Brain (organoid and tissue), 16 donors: ENCODE measurements at places on chromosomes 13 and 19.

- peak; percentile 40 for DNase-seq
Measured at GRCh38 chr13:50080911-50081678, 65.9 kb downstream of the KCNRG start.

- no peak for DNase-seq
Measured at GRCh38 chr13:99191900-99192399, 8.7 kb upstream of the UBAC2 start.

DNA sequence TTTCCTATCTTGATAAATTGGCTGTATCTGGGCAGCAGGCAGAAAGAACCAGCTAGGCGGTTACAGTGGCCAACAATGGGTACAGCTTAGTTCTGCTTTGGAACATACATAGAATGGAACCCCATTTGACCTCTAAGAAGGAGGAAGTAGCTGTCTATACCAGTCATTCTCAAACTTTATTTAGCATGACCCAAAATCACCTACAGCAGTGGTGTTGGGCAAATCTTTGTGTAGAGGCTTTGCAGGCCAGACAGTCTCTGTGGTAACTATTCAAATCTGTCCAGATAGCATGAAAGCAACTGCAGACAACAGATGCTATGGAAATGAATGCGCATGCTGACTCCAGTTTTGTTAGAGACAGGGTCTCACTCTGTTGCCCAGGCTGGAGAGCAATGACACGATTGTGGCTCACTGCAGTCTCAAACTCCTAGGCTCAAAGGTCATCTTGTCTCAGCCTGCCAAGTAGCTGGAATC is 12.0 kb upstream of the KCNC3 start:
- DNase-seq: no peak

- peak; percentile 17 for DNase-seq
Measured at GRCh38 chr13:97976610-97977521, 23.4 kb downstream of the IPO5 start.

DNA sequence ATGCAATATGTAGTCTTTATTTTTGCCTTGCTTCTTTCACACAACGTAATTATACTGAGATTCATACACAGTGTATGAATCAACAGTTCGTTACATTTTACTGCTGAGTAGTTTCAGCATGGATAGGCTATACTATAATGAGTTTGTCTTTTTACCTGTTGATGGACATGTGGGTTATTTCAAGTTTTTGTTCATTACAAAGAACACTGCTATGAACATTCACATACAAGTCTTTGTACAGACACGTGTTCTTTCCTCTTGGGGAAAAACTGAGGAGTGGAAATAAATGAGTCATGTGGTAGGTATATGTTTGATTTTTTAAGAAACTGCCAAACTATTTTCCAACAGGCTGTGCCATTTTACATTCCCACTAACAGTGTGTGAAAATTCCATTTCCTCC is 35.1 kb downstream of the ENOX1 start:
- DNase-seq: no peak

DNA sequence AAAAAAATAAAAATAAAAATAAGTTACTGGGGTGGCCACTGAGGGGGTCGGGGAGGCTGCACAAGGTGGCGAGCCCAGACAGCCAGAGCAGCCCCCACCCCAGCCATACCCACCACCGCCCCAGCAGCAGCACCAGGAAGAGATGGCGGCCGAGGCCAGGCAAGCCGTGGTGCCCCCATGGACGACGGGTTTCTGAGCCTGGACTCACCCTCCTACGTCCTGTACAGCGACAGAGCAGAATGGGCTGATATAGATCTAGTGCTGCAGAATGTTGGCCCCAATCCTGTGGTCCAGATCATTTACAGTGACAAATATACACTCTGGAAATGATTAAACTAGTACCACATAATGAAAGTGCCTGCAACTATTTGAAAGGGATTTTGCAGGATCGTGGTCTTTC is 71.6 kb upstream of the ZDHHC20 start:
- DNase-seq: no peak

DNA sequence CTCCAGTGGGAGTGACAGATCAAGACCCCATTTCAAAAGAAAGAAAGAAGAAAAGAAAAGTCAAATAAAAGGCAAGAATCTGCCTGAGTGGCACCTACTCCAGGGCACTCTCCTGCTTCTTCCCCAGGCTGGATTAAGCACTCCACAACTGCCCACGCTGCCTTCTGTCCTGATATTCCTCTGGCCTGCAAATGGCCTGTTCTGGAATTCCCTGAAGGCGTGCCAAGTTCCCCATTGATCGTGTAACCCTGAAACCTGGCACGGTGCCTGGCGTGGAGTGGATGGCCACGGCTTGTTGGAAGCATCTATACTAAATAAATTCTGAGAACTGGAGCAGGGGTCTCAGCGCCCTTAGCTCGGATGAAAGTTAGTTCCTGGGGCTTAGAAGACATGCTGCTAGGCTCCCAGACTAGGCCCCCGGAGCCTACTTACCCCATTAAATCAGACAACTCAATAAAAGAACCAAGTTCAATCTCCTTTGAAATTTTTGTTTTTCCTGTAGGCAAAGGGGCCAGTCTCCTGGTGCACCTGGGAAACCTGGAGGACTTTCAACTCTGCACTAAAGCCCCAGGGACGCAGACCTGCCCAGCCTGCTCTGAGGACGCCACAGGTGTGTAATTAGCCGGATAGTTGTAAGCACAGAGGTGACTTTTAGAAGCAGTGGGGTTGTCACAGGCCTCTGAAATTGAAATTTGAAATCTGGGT is 21.9 kb downstream of the ANKRD27 start:
- DNase-seq: peak; percentile 40

GRCh38 chr19:39099341-39099740 is 15.2 kb downstream of the ACP7 start:
- no peak for DNase-seq

- DNase-seq: peak; percentile 96
Measured at GRCh38 chr19:43826787-43827754, at the start of gene ZNF283. Gene ZNF283 (plus strand): TSS chr19:43827321. CDS start chr19:43833505, 6,184 bp downstream.

GRCh38 chr13:50894504-50894903 is 15.1 kb upstream of the RNASEH2B start:
- DNase-seq: no peak

GRCh38 chr13:40186626-40187323 is 479.7 kb downstream of the FOXO1 start:
- DNase-seq: no peak

- DNase-seq: peak; percentile 10
Measured at GRCh38 chr13:54750521-54750920, 1721.9 kb downstream of the OLFM4 start.

DNA sequence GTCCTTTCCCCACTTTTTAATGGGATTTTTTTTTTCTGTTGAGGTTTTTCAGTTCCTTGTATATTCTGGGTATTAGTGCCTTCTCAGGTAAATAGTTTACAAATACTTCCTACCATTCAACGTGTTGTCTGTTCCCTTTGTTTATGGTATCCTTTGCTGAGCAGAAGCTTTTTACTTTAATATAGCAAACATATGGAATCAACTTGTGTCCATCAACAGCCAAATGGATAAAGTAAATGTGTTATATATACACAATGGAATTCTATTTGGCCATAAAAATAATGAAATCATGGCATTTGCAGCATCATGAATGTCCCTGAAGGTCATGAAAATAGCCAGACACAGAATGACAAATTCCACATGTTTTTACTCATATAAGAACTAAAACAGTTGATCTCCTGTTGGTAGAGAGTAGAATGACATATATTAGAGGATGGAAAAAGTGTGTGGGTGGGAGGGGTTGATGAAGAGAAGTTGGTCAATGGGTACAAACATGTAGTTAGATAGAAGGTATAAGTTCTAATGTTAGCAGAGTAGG is 500.8 kb downstream of the SLITRK6 start:
- DNase-seq: no peak

DNA sequence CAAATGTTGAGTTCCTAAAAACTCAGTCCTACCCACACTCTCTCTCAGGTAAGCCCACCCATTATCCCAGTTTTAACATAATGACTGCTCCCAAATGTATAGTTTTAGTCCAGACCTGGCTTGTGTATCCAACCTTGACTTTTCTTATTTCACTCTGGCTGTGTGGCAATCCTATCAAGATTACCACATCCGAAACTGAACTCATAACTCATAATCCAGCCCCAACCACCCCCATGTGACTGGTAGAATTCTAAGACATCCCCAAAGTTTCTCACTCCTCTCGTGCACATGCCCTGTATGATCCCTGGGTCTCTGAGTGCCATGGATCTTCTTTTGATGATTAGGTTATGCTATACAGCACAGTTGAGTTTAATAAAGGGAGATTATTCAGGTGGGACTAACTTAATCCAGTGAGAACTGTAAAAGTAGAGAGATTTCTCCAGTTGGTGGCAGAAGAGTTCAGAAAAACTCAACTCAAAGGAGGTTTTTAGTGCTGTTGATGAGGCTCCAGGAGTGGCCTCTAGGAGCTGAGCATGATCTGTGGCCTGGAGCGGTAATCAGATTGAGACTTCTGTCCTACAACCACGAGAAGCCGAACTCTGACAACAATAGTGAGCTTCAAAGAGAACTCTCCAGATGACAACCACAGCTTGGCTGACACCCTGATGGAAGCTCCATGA is 413.4 kb downstream of the ZNF536 start:
- no peak for DNase-seq

DNA sequence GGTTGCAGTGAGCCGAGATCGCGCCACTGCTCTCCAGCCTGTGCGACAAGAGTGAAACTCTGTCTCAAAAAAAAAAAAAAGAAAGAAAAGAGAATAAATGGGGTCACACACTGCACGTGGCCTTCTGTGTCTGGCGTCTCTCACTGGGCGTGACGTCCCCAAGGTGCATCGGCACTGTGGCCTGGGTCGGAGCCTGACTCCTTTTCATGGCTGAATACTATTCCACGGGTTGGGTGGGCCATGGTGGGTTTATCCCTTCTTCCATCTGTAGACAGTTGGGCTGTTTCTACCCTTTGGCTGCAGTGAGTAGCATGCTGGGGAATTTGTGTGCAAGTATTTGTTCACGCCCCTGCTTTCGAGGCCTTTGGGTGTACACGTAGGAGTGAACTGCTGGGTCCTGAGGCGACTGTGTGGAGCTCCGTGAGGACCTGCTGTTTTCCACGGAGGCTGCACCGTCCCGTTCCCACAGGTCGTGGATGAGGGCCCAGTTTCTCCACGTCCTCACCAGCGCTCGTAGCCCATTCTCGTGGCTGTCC is 8.3 kb upstream of the MISP start:
- no peak for DNase-seq

- no peak for DNase-seq
Measured at GRCh38 chr19:44590245-44591059, 22.9 kb upstream of the IGSF23 start.

GRCh38 chr19:46226438-46226973 is 3.0 kb upstream of the IGFL1 start:
- DNase-seq: no peak
